Lower leg skin (tissue), 4 donors: ENCODE measurements at places on chromosomes 7 and 10. TPM values are rescaled to one million over a fixed set of nuclear protein-coding genes. Genes with fewer than 3 reads are reported as not detected.

GRCh38 chr7:38839851-38840250, 69.1 kb downstream of the VPS41 start:
- DNase-seq, result no peak

GRCh38 chr10:88983206-88983605, 7.4 kb upstream of the FAS start:
- DNase-seq, result no peak

GRCh38 chr7:150568714-150569113, 1.5 kb downstream of the GIMAP4 start:
- DNase-seq, result no peak

- DNase-seq, result no peak
Observed at GRCh38 chr10:116748041-116748440, 5.7 kb upstream of the HSPA12A start.

GRCh38 chr7:11060893-11061292, 87.2 kb downstream of the PHF14 start:
- no peak for DNase-seq

ZNF239 gene
- total RNA-seq, result 1.1 TPM

PPP1R17 gene
- not detected for total RNA-seq

ADRB1 gene
- 1.0 TPM for total RNA-seq

ZNF425 gene
- total RNA-seq, result 4.8 TPM

TRIM73 gene
- 3.6 TPM for total RNA-seq

FAM237B gene
- total RNA-seq, result not detected
